ENCODE measurements at places on chromosomes 5 and 9. TPM values are rescaled to one million over a fixed set of nuclear protein-coding genes. Genes with fewer than 3 reads are reported as not detected.

The MSX2 gene
- total RNA-seq, result 1.8 TPM

The SLC46A2 gene
- 0.35 TPM for total RNA-seq

The GDNF gene
- 0.13 TPM for total RNA-seq

The OMD gene
- total RNA-seq, result 2.6 TPM

The ZNG1F gene
- total RNA-seq, result 3.8 TPM

The NME5 gene
- 0.71 TPM for total RNA-seq

The PDGFRB gene
- 201 TPM for total RNA-seq

The C5orf52 gene
- not detected for total RNA-seq

The SPATA31E1 gene
- total RNA-seq, result not detected

The WNK2 gene
- total RNA-seq, result 1.1 TPM

The PCDHGB6 gene
- 5.3 TPM for total RNA-seq

The ACTL7B gene
- not detected for total RNA-seq

The TMC1 gene
- total RNA-seq, result 0.48 TPM

The TMEM252 gene
- not detected for total RNA-seq

The TTC23L gene
- total RNA-seq, result not detected

The INSL6 gene
- not detected for total RNA-seq

The ERCC8 gene
- total RNA-seq, result 8.0 TPM

The PCDHB12 gene
- total RNA-seq, result 3.3 TPM

The NAIF1 gene
- total RNA-seq, result 5.7 TPM

The PHF24 gene
- total RNA-seq, result 0.39 TPM

Measured in mesenteric fat pad (tissue), 1 donor.